ENCODE measurements at places on chromosomes 5 and 9.
A peak's percentile ranks its signal among the peaks of the same experiment; 100 is the strongest.

- DNase-seq: no peak
Measured at GRCh38 chr5:136315667-136316066, 49.7 kb downstream of the TRPC7 start.

- DNase-seq: no peak
Measured at GRCh38 chr5:151477101-151477500, 29.7 kb downstream of the SLC36A1 start.

GRCh38 chr9:23821375-23822181 lies 4.5 kb downstream of the ELAVL2 start:
- DNase-seq: peak; percentile 56

GRCh38 chr5:88984040-88984439 lies 101.1 kb upstream of the MEF2C start:
- DNase-seq: no peak

DNA sequence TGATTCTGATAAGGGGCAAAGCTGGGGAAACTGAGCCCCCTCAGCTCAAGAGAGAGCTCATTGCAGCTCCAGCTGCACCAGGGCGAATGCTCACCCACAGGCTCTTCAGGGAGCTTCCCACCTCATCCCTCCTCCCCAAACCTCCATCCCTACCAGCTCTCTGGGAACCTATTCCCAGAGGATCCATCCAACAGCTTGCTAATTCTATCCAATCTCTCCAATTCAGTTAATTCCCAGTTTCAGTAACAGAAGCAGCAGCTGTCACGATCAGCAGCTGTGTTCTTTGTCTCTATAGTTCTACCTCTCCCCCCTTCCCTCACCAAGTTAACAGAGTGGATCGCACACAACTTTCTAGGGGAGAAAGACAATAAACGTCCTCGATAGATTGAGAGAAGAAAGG lies 135.5 kb upstream of the EFNA5 start:
- no peak for DNase-seq

- DNase-seq: peak; percentile 57
Measured at GRCh38 chr5:135245521-135246499, 153.2 kb downstream of the MACROH2A1 start.

GRCh38 chr9:128341435-128341849 lies 1.1 kb downstream of the SLC27A4 start:
- peak; percentile 70 for DNase-seq

GRCh38 chr5:36724467-36725332 lies 118.3 kb downstream of the SLC1A3 start:
- no peak for DNase-seq

- no peak for DNase-seq
Measured at GRCh38 chr5:15550502-15551112, 50.6 kb downstream of the FBXL7 start.

DNA sequence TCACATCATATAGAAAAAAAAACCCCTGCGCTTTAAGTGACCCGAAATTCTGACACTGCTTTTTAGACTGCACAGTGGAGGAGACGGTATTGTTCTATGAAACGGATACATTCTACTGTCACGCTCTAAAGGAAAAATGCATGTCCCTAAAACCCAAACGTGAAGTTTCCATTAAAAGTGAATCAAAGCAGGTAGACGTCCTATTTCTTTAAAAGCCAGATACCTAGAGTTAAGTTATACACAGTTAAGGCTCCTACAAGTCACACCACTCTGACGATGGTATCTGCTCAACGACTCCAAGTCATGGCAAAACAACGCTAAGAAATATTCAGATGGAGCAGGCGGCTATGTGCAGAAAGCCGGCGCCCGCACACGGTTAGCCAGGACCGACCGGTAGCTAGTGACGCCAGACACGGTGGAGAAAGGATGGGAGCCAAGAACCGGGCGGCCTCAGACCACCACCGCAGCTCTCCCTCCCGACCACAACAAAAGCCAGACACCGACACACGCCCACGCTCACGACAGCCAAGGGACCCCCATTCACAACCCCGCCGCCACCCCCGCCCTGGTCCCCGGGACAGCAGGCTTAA lies 734 bp downstream of the SKP1 start:
- no peak for DNase-seq

- DNase-seq: no peak
Measured at GRCh38 chr5:131635684-131636572, 899 bp upstream of the RAPGEF6 start.

DNA sequence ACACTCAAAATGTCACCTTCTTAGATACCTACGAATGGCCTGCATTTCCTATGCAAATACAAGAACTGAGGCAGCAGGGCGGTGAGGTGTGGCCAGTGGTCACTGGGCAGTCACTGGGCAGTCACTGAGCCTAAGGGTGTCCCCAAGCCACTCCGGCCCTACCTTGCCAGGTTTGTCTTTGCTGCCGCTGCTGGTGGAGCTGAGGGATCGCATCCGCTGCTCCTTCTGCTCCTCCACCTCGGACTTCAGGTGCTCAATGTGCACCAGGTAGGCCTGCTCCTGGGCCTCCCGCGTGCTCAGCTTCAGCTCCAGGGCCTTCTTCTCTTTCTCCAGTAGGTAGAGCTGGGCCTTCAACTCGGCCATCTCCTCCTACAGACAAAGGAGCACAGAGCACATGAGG lies 72.3 kb downstream of the DCP2 start:
- DNase-seq: no peak

DNA sequence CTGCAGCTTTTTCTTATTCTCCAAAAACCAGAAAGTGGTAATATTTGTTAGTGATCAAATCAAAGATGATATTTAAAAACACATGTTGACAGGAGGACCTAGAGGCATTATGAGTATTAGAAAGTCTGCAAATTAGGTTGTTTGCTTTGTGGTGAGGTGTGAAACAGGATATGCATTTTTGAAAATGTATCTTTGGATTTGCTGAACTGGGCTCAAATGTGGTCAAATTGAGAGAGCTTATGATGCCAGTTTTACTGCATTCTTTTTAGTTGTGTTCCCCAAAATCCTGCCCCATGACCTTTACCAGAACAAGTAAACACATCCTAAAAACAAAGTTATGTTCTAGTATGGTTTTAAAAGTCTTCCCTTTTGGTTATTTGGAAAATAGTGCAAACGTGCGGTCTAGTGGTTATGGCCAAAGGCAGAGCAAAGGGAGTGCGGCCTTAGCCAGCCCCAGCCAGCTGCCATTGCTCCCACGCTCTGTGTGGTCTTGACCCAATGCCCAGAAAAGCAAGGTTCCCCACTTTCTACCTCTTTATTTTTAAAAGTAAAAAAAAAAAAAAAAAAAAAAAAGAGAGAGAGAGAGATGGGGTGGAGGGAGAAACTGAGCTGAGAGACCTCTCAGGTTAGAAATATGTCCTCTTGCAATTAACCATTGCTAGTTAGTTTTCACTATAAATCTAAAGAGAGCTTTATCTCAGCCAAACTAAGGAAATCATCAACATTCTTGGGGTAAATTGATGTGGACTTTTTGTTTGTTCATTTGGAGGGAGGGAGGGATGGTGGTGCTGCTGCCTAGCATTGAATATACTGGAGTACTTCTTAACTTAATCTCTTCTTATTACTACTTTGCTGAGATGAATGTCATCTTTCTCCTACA lies 176.6 kb downstream of the ARHGAP26 start:
- no peak for DNase-seq

DNA sequence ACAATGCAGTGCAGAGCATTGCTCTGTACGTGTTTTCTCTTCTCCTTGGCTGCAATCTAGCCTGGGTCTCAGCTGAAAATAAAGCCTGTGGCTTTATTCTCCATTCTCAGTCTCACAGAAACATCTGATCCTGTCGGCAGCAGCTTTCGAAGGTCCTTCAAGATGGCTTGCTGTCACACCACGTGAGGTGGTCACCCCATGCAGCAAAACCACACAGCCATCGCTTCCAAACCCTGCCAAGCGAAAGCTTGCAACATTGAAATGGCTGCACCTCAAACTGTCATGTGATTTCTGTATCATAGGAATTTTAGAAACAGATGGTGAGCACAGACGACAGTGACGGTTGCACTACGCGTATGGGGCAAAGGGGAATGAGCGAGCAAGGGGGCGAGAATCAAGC lies 98.5 kb upstream of the SMARCA2 start:
- no peak for DNase-seq

GRCh38 chr5:125125031-125125823 lies 378.8 kb upstream of the ZNF608 start:
- no peak for DNase-seq

GRCh38 chr5:159206818-159207217 lies 2.5 kb downstream of the RNF145 start:
- DNase-seq: no peak

- DNase-seq: no peak
Measured at GRCh38 chr9:125655691-125656410, 51.2 kb downstream of the MAPKAP1 start.

GRCh38 chr5:157555037-157555640 lies 20.4 kb downstream of the ADAM19 start:
- DNase-seq: no peak

GRCh38 chr9:127878001-127878651 lies 651 bp upstream of the AK1 start:
- DNase-seq: no peak

DNA sequence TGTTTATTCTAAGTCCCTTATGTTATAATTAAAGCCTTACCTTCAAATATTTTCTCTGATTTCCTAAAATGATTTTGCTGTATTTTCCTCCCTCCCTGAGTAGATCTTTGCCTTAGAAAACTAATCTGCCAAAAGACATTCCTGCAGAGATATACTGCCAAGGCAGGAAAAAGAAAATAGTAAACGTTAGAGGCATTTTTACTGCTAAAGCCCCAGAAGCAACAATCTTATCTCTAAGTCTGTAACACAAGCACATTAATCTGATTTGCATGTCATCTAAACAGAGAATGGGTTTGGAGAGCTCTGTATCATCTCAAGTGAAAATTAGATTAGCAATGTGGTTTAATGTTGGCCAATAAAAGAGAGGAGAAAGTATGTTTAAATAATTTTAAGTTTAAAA lies 847.7 kb downstream of the MAT2B start:
- DNase-seq: no peak

DNA sequence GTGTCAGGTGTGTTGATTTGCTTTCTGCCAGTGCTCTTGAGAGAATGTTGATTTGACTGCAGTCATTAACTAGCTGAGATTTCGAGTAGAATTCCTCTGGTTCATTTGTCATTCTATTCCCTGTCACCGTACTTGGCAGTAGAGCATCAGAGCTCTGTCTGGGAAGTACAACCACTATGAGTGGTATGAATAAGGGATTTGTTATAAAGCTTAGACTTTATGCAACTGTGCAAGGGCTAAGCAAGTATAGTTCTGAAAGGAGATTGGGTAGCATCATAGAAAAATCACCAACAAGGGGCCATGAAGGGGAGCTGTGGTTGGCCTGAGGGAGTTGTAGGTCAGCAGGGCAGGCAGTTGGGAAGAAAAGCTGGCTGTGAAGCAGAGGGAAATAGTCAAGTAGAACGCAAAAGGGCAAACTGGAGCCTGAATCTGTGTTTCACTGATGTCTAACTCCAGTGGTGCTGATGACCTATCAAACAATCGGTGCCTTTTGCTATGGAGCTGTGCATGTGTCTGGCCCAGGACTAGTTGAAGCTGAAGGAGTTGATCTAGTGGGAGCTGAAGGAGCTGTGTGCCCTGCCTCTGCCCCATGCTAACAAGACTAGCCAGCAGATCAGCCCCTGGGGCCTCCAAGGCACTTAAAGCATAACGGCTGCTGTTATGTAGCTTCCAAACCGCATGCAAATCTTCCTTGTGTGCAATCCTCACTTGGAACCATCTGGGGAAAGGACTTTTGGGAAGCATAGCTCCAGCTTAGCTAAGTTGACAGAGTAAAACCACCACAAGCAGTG lies 110.0 kb downstream of the SLC28A3 start:
- no peak for DNase-seq

GRCh38 chr9:6153425-6153824 lies 62.2 kb upstream of the IL33 start:
- DNase-seq: peak; percentile 89

DNA sequence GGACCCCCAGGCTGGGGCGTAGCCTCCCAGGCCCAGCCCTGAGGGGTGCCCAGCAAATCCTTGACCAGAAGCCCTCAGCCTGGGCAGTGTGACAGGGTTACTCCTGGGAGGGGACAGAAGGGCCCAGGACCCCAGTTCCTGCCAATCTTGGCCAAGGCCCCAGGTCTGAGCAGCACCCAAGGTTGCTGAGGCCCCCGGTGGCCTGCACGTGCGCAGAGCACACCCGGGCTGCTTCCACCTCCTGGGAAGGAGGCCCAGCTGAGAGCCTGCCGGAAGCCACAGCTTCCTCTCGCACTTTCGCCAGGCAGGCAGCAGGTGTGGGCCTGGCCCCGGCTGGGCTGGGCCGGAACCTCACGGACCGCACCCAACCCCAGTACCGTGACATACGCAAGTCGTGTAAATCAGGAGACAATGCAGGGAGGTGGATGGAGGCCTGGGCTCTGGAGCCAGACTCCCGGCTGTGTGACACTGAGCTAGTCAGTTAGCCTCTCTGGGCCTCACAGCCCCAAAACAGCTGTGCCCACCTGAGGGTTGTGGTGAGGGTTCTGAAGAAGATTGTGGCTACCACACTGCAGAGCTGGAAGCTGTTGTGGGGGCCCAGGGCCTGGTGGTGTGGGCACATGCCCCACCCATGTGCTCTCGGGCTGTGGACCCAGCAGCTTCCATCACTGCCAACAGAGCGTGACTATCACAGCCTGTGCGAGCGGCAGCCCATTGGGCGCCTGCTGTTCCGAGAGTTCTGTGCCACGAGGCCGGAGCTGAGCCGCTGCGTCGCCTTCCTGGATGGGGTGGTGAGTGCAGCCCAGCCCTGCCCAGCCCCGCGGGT lies 5.1 kb downstream of the GRK6 start:
- peak; percentile 45 for DNase-seq

- no peak for DNase-seq
Measured at GRCh38 chr9:135315572-135315971, 164.0 kb upstream of the PPP1R26 start.

DNA sequence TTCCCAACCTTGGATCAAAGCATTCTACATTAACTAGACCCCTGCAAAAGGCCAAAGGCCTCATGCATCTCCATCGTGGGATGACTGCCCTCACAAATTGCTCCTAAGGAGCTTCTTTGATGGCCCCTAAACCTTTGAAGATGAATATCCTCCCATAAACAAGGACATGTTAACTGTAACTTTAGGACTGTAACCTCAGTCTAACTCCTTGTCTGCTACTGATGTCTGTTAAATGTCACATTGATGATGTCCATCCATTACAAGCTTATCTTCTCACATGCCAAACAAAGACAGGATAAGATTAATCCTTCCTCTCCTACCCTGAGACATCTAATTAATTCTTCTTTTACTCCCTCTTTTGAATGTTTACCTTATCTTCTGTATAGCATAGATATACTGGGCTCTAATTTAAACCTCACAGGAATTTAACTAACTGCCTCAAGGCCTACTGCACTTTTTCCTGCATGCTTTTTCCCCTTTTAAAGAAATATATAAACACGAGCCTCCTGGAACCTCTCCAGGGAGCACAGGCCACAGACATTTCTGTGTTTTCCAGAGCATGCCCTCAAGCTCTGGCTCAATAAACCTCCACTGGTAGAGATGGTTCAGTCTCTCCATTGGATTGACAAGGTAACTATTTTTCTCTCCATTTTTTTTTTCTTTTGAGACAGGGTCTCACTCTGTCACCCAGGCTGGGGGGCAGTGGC lies 90.6 kb upstream of the SLC25A48 start:
- DNase-seq: no peak

- peak; percentile 63 for DNase-seq
Measured at GRCh38 chr5:177537389-177538361, 16.7 kb downstream of the FAM193B start.

GRCh38 chr5:55429221-55429612 lies 105.5 kb downstream of the PLPP1 start:
- DNase-seq: no peak
